ENCODE measurements at places on chromosomes 3 and 15.

GRCh38 chr15:80160570-80161156, 7.9 kb downstream of the FAH start:
- DNase-seq, result no peak

DNA sequence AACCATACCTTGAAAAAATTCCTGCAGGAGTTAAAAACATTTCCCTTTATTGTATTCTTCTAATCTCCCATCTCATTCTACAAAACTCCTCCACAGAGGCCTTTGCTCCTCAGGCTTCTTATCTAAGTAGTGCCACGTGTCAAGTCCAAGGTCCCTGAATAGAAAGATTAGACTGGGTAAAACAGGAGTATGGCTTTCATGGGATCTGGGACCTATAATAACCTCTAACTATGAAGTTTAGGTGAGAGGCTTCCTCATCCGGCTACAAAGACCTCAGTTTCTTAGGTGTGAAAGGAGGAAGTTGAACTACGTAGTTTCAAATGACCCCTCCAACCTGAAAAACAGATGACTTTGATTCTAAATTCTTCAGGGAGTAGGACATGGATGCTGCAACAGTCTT, 20.0 kb downstream of the GPR15 start:
- DNase-seq, result no peak

DNA sequence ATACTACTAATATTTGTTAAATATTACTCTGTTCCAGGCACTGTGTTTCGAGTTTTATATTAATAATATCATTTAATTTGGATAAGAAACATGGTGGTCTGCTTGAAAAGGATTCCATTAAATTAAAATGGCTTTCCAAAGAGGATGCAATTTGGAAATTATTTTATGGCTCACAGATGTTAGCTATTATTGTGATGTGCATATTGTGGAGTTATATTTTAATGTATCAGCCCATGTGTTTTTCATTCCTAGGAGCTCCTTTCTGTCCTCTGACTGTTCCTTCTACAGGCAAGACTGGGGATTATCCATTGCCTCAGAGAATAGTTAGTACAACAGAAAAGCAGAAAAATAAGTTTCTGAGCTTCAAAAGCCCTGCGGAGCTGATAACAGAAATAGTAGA, 376.7 kb upstream of the PDZRN3 start:
- DNase-seq, result no peak

GRCh38 chr15:63041974-63042876, at the start of gene TPM1:
Gene TPM1 (plus strand): TSS chr15:63042747. CDS start chr15:63042830, 83 bp downstream.
- DNase-seq, result peak; percentile 91

- DNase-seq, result no peak
Observed at GRCh38 chr3:177057768-177058167, 139.5 kb downstream of the TBL1XR1 start.

GRCh38 chr3:24181256-24181655, 236.2 kb downstream of the NR1D2 start:
- DNase-seq, result no peak
